Foreskin keratinocyte (primary cell): ENCODE measurements at places on chromosomes 4 and X. TPM values are rescaled to one million over a fixed set of nuclear protein-coding genes. Genes with fewer than 3 reads are reported as not detected.

DNA sequence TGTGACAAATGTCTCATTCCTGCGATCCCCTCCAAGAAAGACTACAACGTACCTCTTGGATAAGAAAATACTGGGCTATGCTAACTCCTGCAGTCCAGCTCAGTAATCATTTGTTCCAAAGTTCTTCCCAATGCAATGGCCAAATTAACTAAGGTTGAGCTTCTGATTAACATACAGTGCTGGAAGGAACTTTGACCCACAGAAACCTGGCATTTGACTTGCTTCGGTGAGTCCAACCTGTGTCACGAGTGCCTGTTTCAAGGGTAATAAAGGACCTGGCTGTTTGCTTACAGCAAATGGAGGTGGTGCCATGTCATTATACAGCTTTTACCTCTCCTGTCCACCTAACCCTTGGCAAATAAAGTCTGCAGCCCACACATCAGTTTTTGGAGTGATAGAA lies 83.2 kb downstream of the RBM47 start:
- no peak for DNase-seq

DNA sequence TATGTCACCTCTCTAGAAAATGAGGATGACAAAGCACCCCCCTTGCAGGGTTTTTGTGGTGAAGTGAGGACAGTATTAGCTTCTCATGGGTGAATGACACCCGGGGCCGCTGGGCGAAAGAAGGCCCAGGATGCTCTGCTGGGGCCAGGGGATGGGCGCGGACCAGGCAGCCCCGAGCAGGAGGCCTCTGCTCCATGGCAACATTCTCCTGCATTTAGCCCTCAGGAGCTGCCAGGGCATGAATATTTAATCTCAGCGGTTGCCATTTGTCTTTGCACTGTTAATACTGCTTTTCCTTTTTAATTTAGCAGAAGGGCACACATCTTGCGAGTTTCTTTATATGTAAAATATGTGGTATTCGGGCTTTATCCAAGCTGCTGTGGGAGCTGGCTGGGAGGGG lies 30.3 kb upstream of the PSAPL1 start:
- no peak for DNase-seq

- no peak for DNase-seq
These were observed 979.4 kb upstream of the PCDH10 start for GRCh38 chr4:132169660-132170059.

The TCP11X1 gene
- not detected in 2 replicates for polyA plus RNA-seq

GRCh38 chrX:129932016-129932820 lies 26.3 kb downstream of the UTP14A start:
- no peak for DNase-seq

The PYURF gene
- polyA plus RNA-seq: 78.1 and 91.4 TPM in 2 replicates

DNA sequence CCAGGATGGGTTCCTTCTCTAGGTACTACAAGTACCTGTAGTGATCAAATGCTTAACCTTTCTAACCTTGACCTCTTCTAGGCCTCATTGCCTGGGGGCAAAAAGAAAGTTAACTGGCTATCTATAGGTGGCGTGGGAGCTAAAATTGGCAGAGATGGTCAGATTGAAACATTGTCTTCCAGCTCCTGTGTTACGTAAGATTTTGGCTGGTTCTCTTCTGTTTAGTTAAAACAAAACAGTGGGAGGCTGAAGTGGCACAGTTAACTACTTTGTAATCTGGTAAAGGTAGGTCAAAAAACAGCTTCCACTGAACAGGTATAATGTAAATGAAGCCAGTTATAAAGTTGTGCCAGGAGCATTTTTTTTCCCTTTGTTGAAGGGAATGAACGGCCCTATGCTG lies 115.2 kb downstream of the MBNL3 start:
- no peak for DNase-seq

The BBS7 gene
- 16.8 and 17.6 TPM in 2 replicates for polyA plus RNA-seq

The SORCS2 gene
- polyA plus RNA-seq: 0.04 and 0.11 TPM in 2 replicates

- no peak for DNase-seq
These were observed 6.2 kb downstream of the SH3TC1 start for GRCh38 chr4:8205241-8205707.

The ADGRG4 gene
- polyA plus RNA-seq: not detected in 2 replicates

The BEND2 gene
- not detected in 2 replicates for polyA plus RNA-seq

The NDST4 gene
- polyA plus RNA-seq: not detected in 2 replicates

The CSAG1 gene
- not detected in 2 replicates for polyA plus RNA-seq

- DNase-seq: no peak
These were observed 10.4 kb downstream of the SMPX start for GRCh38 chrX:21747558-21747957.

The RASGEF1B gene
- 0.10 and 0.26 TPM in 2 replicates for polyA plus RNA-seq

- no peak for DNase-seq
These were observed 17.1 kb downstream of the MGST2 start for GRCh38 chr4:139682741-139683151.

The CLGN gene
- polyA plus RNA-seq: 0.01 TPM in 1 of 2 replicates, not detected in the other

DNA sequence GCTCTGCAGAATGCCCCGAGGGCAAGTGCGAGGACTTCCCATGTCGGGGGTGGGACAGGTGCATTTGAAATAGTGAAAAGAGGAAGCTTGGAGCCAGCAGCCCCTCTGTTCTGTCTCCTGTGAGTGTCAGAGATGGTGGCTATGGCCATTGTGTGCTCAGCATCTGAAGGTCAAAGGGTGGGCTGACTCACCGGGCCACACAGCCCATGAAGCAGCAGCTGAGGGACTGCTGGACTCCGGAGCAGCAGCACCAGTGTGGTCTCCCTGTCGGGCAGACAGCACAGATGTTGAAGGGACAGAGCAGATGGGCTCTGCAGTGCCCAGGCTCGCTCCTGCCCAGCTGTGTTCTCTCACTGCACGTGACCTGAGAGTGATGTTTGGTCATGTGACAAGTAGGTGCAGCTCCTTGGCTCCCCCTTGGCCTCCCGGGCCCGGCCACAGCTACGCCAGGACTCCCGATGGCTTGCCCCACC lies 53.5 kb downstream of the TBC1D14 start:
- no peak for DNase-seq

GRCh38 chr4:56681158-56681852 lies at the start of gene HOPX:
Gene HOPX (minus strand): TSS chr4:56681296. CDS start chr4:56657816, 23,480 bp downstream.
- DNase-seq: no peak

GRCh38 chrX:97609357-97609756 lies 725.6 kb downstream of the RPA4 start:
- no peak for DNase-seq

DNA sequence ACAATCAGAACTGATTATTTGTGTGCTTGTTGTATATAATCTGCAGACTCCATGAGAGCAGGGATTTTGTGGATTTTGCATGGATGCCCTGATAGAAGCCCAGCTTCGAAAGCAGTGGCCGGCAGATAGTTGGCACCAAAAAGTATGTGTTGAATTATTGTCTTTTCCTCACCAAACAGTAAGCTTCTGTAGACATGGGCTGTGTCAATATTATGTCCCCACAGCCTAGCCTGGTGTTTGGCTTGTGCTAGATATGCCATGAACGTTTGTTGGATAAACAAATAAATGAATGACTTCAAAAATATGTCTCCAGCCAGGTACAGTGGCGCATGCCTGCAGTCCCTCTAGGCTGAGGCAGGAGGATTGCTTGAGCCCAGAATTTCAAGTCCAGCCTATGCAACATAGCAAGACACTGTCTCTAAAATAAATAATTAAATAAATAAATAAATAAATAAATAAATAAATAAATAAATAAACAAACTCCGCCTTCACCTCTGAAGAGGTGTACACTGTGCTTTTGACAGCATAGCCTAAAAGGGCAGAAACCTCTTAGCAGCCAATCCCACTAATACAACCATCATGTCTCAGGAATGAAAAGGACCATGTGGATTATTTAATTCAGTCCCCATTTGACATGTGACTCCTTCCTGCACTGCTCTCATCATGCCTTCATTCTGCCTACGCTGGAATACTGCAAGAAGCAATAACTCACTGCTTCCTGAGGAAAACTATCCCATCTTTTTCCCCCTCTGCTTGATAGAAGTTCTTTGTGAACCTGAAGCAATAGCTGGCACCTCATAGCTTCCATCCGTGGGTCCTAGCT lies 335.2 kb downstream of the FBXW7 start:
- no peak for DNase-seq

DNA sequence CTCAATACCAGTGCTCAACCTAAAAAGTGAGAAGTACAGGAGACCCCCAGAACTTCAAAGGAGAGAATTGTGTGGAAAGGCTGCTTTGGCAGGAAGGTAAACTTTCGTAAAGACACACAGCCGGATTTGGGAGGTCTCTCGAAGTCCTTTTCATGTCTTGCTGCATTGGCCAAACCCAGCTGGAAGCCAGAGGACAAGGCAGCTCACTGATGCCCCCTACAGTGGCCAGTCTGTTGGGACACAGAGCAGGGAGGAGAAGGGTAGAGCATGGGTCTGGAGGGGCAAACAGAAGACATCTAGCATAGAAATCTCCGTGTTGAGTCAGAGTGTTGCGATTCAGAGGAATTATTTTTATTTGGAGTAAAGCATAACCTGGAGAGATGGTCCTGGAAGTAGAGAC lies 198.9 kb downstream of the ANK2 start:
- DNase-seq: no peak

DNA sequence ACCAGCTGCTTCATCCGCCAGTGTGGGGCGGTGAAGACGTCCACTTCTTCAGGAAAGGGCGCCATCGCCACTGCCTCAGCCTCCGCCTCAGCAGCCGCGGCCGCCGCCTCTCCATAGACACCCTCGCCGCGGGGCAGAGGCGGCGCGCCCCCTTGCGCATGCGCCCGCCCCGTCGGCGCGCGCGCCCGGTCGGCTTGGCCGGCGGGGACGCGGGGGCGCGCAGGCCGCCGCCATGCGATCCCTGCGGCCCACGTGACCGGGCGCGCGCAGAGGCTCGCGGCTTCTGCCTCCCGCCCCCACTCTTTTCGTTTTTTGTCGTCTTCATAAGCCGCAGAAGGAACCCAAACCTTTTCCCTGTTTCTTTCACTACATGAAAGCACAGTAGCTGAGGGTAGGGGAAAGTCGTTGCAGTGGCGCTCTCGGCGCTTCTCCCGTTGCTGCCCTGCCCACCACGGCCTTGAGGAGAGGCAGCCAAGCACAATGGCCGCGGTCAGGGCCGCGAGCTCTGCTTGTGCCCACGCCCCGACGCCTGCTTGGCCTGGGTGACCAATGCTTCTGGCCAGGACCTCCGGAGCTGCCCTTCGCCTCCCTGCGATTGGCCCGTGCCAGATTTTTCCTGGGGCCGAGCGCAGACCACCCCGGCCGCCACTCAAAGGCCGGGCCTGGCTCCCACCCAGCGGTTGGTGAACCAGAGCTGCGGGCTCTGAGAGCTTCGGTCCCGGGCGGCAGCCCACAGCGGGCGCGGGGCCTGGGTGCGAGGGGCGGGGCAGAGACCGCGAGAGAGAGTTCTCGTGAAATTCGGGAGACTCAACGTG lies at the start of gene FBXL5:
TSS of gene FBXL5 (minus strand) at position 135 of the 815 bp plus-strand sequence. CDS start at position 65, 70 bp downstream.
- peak; percentile 72 for DNase-seq

DNA sequence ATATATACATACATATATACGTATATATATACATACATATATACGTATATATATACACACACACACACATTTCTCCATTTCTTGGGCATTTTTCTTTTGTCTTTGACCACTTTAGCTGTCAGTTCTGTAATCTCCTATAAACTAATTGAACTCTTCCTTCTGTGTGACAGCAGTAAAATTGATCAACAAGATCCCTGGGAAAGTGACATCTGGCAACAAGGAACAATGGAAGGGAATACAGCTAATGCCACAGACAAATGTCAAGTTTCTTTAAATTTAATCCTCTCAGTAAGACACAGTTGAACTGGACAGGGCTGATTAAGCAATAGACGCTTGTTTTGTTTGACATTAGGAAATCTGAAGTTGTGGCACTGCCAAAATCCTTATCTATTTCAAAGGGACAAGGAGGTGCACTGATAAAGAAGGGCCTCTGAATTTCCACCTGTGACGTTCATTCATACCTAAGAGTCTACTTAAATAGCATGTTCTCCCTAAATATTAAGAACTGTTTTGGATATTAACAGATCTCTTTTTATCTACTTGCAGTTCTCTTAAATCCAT lies 126.9 kb downstream of the RNF150 start:
- DNase-seq: no peak

The SLC38A5 gene
- polyA plus RNA-seq: 216 and 317 TPM in 2 replicates

DNA sequence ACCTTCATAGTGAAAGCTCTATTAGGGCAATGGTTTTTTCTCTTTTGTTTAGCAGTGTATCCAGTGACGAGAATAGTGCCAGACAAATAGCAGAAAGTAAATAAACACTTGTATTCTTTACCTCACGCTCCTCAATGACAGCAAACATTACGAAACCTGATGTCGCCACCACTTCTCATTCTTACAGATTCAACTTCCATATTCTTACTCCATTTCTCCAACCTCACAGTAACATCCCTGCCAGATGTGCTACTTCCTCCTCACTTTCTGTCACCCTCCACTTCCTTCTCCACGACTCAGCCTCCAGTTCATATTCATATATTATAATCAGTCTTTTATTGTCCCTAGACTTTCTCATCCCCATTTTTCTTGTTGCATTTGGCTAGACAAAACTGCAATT lies 1956.2 kb upstream of the AGA start:
- DNase-seq: no peak

GRCh38 chr4:95388911-95389310 lies 159.9 kb downstream of the UNC5C start:
- DNase-seq: no peak

The FMR1NB gene
- not detected in 2 replicates for polyA plus RNA-seq

DNA sequence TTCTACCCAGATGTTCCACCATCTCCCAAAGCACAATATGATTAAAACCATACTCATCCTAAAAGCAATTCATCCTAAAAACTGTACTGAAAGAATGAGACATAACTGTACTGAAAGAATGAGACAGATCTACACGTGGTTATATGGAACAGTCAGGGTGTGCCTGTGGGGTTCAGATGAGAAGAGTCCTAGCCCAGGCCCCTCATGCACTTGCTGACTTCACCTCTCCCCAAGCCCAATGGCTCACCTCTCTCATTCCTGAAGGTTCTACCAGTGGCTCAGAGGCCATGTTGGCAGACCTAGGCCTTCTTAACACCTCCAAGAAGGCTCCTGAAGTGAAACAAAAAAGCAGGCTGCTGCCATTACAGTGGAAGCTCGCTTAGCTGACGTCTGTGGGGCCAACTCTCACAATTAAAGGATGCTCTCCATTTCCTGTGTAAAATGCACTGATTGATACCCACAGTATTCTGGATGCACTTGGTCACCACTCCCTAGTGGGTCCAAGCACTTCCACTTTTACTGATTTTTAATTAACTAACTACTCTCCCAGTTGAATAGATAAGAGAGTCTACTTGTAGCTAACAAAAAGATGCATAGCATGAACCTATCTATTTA lies 3.8 kb downstream of the PLAC1 start:
- no peak for DNase-seq

The SERPINA7 gene
- polyA plus RNA-seq: not detected in 2 replicates

The CRMP1 gene
- polyA plus RNA-seq: not detected in 2 replicates

DNA sequence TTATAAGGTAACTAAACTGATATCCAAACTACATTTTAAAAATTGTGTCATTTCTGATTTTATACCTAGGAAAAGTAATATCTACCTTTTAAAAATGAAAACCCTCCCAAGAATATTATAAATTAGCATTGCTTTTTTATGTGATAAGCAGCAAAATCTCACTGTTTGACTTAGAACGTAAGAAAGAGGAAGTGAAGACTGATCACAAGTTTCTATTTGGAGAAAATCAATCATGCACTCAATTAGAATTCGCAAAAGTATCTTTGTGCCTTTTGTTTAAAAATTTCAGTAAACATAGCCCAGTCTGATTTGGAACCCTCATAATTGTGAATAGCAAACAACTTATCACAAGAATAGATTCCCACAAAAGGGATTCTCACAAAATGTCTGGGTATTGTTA lies 142.7 kb downstream of the TENM3 start:
- no peak for DNase-seq

- no peak for DNase-seq
These were observed 109.8 kb downstream of the NYX start for GRCh38 chrX:41556958-41557357.

The PAGE4 gene
- not detected in 2 replicates for polyA plus RNA-seq

The FGFR3 gene
- 11.3 and 22.6 TPM in 2 replicates for polyA plus RNA-seq
